Activated CD4-positive, alpha-beta T cell treated with anti-CD3 and anti-CD28 coated beads, Interleukin-2, amount 50 U/mL, for 16 hours (primary cell): ENCODE measurements at places on chromosomes 5 and 9.

DNA sequence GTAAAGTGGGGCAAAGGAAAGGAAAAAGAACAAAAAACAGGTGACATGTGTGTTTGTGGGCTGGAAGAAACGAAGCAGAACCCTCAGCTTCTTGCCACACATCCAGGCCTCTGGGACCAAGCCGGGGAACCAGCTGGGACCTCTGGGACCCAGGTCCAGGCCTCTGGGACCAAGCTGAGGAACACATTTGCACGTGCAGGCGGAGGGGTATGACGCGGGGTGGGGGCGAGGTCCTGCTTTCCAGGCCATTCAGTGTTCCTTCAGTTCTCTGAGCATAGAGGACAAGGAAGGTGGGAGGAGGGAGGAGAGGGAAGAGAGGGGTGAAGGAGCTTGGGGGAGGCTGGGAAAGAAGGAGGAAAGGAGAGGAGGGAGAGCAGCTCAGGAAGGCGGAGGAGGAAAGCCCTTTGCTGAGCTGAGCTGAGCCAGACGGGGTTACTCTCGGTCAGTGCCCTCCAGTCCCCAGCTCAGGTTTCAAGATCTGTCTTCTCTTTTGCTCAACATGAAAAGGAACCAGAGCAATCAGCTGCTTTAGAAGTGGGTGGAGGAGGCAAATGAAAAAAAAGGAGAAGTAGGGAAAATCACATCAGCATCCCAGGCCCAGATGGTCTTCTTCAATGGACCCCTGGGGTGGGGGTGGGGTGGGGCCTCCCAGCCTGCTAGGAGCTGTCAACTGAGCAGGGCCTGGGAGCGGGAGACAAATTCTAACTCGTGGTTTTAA lies 59.1 kb downstream of the ABCA1 start:
- DNase-seq: no peak

DNA sequence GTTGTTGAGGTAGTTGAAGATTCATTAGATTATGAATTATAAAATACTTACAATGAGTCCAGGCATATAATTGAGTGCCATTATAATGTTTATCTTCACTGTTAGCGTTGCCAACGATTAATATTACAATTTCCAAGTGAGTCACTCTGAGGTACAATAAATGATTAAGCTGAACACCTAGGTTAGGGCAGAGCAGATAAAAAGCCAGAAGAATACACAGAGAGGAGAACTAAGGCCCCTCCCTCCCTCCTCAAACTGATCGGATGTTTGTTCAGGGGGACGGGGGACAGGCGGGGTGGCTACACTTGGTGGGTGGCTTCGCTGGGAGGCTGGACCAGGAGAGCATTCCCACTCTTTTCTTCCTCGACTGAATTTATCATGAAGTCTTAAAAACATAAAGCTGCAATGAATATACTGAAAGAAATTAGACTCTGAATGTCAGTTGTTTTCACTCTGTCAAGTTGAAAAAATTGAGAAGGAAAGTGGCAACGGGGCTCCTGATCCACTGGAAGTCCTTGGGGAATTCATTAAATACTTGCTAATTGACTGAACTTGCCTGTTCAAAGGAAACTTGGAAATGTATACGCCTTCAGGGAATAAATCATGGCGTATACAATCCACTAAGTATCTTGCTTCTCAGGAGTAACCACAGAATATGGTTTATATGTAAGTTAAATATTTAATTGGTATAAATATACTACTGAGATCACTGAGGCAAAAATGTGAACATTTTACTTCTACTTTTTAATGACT lies 198.1 kb downstream of the TSSK1B start:
- no peak for DNase-seq

GRCh38 chr5:157184117-157184670 lies 3.6 kb downstream of the ITK start:
- no peak for DNase-seq

GRCh38 chr9:135869909-135870308 lies 37.4 kb downstream of the CAMSAP1 start:
- DNase-seq: no peak
